AG09309 (cell line): ENCODE measurements at places on chromosomes 5 and 9.

DNA sequence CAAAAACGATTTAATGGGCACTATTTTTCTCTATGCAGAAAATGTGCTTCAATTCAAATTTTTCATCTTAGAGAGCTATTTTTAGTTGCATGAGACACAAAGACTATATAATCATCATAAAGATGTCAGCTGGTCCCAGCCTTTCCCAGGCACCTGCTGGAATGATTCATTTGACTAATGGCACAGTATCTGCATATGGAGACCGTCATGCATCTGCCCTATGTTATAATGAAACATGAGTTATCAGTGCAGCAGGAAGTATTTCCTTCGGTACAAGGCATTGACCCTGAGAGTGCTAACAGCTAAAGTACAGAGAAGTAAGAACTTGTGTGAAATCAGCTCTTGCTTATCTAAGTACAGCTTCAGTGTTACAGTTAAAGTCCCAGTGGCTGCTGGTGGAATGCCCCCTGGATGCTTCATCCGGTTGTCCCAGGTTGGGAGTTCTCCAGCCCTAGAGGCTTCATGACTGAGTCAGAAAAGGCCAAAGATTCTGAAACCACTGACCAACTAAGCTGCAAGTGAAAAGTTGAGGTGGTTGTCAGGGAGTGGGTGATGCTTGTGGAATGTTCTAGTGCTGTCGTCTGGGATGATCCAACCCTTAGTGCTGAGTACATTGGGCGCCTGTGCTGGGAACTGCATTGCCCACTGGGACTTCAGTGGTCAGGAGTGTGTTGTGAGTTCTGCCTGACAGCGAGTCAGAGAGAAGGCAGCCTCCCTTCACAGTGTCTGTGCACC, 57.2 kb downstream of the MTRR start:
- peak; percentile 85 for DNase-seq

DNA sequence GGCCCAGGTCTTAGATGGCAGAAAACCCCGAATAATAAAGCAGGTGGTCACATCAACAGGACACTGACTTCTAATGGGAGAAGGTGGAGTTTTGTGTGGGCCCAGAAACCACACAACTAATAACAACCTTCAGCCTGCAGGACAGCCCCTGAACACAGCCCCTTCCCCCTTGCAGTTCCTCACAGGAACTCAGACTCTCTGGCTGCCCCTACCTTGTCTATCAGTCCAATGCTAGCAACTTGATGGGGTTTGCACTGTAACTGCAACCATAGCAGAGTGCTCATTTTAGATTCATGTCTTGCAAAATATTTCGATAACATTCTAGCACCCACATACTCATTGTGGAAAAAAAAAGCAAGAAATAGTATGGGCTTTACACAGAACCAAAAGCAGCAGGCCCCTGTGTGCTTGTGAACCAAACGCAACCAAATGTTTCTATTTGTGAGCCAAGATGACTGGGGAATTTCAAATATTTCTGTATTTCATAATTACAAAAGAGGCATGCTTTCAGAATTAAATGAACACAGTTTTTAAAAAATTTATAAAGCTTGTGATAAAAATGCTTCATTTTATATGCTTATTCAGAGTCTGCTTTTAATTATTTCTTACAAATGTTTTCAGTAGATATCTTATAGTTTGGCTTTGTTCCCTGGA, 62.7 kb upstream of the PDE4D start:
- peak; percentile 3 for DNase-seq

DNA sequence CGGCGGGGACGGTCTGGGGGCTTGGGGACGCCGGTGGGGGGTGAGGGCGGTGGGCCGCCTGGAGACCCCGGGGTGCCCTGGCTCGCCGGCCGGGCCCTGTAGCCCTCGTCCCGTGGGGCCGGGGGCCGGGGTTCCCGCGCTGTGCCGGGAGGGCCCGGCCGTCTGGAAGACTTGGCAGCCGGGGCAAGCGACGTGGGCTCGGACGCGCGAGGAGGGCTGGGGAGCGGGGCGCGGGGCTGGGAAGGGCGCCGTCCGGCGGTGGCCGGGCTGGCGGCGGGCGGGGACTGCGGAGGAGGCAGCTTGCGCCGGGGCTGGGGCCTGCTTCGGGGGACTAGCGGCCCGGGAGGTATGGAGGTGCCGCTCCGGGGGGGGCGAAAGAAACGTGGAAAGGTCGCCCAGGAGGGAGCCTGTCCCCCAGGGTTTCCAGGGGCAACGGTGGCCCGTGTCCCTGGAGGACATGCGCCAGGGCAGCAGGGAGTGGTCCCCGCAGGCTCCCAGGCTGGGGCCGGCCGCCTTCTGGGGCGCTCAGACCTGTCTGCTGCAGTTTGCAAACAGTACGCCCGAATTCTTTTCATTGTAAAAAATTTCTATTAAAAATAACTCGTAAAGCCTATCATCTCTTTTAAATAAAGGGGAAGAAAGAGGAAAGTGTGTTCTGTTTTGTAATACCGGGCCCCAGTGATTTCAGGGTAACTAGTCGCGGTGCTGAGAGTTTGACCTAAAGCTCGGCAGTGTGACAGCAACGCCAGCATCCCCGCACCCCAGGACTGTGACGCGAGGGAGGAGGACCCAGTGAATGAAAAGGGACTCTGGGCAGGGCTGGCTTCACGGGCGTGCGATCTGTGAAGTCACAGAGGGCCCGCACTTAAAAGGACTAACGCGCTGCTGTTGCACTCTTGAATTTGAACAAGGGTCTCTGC, 752 bp upstream of the ANKH start:
- DNase-seq, result no peak

DNA sequence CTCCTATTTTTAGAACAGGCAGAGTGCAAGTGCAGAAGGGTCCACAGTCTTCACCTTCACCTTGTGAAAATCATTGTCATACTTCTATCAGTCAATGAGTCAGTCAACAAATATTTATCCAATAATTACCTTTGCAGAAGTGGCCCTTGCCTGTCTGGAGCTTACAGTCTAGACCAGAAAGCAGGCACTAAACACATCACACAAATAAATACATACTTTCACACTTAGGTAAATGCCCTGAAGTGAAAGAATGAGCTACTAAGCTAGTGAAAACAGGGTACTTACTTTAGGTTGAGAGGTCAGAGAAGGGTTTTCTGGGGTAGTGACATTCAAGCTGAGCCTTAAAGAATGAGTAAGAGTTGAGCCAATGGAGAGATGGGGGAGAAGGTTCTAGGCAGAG, 421.9 kb upstream of the ADAMTSL1 start:
- no peak for DNase-seq

DNA sequence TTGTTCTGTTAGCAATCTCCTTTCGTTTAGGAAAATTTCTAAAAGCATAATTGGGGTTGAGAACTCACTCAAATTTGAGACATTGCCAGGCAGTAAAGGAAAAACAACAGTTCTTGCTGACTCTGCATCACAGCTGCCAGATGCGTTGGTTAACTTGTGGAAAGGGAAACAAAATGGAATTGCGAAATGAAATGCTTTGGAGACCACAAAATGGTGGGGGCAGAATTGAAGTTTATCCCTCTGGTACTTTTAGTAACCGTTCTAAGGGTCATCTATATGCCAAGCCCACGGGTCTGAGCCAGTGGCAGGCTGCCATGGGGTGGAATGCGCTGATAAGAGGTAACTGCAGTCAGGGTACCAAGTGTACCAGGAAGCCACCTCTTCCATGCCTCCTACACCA, 28.6 kb upstream of the SELENOP start:
- DNase-seq, result peak; percentile 76

- DNase-seq, result no peak
These were observed 40.2 kb downstream of the ACO1 start for GRCh38 chr9:32424616-32425015.

GRCh38 chr9:137354845-137355760, 53.0 kb upstream of the NRARP start:
- DNase-seq, result no peak

- no peak for DNase-seq
These were observed 125.8 kb downstream of the DTWD2 start for GRCh38 chr5:118862596-118862995.

DNA sequence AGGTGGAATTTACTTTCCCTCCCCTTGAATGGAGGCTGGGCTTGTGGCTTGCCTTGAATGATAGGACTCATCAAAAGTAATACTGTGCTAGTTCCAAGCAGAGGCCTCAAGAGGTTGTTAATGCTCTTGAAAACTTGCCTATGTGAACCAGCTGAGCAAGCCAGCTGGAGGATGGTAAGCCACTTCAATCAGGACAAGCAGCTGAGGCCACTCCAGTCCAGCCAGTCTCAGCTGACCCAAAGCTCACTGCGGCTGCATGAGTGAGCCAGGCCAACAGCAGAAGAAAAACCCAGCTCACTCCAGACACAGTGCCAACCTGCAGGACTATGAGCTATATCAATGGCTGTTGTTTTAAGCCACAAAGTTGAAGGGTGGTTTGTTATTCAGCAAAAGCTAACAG, 182.8 kb downstream of the MCTP1 start:
- no peak for DNase-seq

- no peak for DNase-seq
These were observed 296.7 kb upstream of the MEF2C start for GRCh38 chr5:89179731-89180130.

- no peak for DNase-seq
These were observed 155.5 kb downstream of the RAB3C start for GRCh38 chr5:58738336-58738735.

GRCh38 chr9:78756813-78757510, 460.0 kb downstream of the PSAT1 start:
- no peak for DNase-seq

DNA sequence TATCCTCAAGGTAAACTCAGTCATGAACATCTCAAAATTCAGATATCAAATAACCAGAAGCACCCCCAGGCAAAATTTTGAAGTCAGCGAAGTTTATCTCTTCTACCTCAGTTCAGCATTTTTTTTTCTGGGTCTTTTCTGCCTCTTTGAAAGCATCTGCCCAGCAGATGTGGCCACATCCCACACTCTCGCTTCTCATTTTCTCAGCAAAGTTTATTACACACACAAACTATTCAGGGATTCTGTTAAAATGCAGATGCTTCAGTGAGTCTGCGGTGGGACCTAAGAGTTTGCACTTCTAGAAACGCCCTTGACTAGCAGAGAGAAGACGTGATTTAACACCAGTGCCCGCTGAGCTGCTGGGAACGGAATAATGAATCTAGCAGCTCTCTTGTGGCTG, 19.3 kb downstream of the RASEF start:
- DNase-seq, result no peak

DNA sequence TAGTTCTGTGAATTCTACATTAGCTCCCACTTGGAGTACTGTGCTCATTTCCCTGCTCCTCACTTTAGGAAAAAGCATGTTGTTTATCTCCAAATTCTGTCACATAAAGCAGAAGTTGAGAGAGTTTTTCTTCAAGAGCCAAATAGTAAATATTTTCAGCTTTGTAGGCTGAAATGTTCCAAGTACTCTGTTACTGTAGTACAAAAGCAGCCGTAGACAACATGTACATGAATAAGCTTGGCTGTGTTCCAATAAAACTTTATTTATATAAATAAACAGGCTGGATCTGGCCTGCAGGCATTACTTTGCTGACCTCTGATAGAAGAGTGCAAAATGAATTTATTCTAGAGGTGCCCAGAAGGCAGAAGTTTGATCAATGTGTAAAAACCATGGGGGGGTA, 73.0 kb upstream of the AGXT2 start:
- no peak for DNase-seq

DNA sequence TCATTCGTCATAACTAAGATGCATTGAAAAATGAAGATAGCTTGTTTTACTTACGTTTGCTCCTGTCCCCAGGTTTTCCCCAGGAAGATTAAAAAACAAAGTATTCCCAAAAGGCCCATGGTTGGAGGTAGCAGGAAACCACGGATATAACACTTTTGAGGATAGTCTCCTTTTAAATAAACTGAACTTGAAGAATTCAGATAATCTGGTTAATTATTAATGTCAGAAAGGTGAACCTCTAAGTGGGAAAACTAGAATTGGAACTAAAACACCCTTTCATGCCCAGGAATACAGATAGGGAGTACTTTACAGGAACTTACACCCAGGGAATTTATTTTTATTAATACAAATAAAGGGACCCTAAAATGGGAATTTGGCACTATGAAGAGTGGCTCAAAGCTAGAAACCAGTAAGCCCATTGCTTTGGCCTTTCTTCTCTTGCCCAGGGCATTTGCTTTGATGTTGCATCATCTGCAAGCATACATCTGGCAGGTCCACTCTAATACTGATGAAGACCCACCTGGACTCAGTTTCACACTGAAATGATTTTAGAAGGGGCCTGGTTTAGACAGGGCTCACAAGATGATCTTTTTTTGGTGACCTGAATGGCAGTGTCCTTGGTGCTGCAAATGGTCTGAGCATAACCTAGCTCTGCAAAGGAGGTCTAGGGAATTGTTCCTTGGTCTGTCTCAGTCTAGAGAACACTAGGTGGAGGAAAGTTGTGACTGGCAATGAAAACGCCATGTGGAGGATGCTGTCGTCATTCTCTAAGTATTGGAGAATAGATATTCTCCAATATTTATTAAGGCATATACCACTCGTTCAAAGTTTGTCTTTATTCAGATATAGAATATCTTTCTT, at the start of gene C5:
Gene C5, minus strand, starts transcription at position 148 of the 861 bp plus-strand sequence. Its CDS starts 29 bp downstream, at position 119.
- DNase-seq, result no peak

DNA sequence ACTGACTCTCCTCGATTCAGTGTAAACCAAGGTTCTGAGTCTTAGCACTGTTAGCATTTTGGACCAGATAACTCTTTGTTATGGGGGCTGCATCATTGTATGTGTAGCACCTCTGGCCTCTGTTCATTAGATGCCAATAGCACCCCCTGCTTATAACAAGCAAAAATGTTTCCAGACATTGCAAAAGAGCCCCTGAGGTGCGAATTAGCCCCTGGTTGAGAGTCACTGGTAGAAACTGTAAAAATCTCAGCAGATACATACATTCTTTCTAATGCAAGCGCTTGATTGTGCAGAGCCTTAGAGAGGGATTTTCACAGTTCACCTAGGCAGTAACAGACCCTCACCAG, 2.8 kb downstream of the ADRB2 start:
- DNase-seq, result no peak

DNA sequence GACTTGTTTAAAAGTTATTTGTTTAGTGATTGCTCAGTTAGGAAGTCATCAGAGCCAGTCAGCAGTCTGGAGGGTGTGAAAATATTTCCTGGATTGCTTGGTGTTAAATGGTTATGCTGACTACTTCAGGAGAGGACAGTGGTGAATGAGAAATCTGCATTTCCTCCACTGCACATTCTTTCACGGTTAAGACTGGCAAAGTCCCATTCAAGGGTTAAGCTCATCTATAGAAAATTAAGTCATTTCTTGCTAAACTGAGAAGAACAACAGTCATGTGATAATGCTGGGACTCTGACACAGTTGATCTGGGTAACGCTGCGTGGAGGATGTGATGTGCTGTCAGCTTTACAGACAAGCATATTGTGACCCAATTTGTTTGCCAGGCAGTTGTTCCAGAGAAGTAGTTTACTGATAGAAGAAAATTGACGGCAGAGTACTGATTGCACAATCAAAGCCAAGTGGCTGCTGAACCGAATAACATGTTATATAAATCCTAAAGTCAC, 80.4 kb downstream of the GRAMD2B start:
- DNase-seq, result no peak

- no peak for DNase-seq
These were observed 49.0 kb upstream of the IRX4 start for GRCh38 chr5:1931604-1932231.

DNA sequence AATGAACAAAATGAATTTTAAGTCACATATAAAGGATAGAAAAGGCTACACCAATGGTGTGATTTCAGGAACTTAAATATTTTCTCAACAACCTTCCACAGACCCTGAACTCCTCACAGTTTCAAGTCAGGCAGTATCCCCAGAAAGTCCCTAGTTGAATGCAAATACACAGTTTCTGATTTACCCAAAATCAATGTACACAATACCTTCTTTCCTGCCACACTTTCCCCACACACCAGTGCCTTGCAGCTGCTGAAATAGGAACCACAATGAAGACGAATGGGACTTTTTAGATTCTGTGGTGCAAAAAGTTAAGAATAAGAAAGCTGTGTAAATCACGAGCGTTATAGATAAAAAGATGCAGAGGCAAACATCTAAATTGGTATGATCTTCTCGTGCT, 552.4 kb upstream of the MEF2C start:
- DNase-seq, result no peak
